ENCODE measurements at places on chromosomes 13 and 19.
A peak's percentile ranks its signal among the peaks of the same experiment; 100 is the strongest.

DNA sequence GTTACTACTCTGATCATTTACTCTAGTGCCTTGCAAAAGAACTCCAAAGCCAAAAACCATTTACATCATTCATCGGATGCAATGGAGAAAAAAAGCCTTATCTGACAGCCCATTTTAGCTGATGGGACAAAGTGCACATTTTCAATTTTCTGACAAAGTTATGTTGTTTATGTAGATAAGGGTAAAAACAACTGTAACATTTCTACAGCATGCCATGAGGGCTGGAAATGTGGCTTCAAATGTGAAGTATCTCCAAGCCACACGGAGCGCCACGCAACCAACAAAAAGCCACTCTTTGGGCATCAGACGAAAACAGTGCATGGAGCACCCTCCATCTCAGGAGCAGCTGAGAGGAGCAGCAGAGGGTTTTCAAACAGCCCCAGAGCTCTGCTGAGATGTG lies 364.6 kb upstream of the ZNF507 start:
- no peak for DNase-seq

DNA sequence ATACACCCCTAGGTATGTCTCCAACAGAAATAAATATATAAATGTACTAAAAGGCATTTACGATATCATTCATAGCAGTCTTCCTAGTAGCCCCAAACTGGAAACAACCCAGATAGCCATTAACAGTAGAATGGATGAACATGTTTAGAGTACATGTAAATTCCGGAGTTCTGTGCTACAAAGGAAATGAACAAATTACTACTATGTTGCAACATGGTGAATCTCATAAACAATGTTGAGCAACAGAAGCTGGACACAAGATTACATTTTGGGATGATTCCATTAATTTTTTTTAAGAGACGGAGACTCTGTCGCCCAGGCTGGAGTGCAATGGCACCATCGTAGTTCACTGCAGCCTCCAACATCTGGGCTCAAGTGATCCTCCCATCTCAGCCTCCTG lies 5.9 kb upstream of the SLC7A10 start:
- DNase-seq = no peak

GRCh38 chr13:44072536-44072935 lies 192.8 kb downstream of the LACC1 start:
- no peak for DNase-seq

DNA sequence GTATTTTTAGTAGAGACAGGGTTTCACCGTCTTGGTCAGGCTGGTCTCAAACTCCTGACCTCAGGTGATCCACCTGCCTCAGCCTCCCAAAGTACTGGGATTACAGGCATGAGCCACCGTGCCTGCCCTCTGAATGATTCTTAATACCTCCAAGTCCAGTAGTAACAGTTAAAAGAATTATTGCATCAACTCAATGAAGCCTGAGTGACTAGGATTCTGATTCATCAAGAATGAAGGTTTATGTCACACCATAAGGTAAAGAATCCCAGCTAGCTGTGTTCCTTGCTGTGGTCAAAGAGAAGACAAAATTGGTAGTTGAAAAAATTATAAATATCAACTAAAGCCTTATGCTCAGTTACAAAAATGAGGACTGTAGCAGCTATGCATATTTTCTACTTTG lies 81.2 kb upstream of the ABCC4 start:
- DNase-seq = no peak

DNA sequence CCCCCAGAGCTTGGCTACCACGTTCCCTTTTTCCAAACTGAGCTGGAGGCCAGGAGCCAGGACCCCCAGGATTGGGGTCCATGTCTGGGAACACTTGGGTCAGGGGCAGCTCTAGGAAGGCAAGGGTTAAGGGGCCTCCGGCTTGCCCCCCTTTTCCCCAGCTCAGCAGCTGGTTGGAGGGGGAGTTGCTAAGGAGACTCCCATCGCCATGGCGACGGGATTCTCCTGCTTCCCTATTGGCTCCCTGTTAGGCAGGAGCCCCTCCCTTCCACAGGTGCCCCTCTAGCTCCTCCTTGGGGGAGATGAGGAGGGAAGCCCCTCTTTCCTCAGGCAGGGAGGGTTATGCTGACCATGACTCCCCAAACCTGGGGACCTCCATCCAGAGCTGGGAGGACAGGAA lies 33.9 kb downstream of the PDE4A start:
- no peak for DNase-seq

- DNase-seq = no peak
These were observed 1228.0 kb downstream of the DIAPH3 start for GRCh38 chr13:58935689-58936088.

DNA sequence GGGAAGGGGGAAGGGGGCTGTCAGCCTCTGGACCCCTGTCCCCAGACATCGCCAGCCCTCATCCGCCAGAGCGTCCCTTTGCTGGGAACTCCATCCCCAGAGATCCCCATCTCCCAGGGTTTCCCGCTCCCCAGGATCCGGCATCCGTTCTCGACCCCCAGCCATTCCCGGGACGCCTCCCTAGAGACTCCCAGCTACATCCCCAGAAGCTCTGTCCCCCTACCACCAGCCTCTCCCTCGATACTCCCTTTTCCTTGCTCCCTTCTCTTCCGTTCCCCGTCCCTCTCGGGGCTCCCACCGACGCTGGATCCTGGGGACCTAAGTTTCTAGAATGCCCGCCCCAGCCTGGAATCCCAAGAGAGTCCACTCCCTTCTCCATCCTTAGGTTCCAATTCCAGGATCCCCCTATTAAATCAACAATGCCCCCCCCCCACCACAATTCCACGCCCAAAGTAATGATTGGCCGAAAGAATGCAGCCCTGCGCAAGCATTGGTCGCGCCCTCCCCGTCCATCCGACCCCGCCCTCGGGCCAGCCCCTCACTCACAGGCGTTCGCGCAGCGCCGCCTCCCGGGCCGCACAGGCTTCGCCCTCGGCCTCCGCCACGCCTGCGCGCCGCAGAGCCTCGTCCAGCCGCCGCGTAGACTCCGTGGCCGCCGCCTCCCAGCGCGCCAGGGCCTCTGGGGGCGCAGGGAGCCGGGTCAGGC lies 3.2 kb downstream of the CCDC194 start:
- DNase-seq = peak; percentile 91

DNA sequence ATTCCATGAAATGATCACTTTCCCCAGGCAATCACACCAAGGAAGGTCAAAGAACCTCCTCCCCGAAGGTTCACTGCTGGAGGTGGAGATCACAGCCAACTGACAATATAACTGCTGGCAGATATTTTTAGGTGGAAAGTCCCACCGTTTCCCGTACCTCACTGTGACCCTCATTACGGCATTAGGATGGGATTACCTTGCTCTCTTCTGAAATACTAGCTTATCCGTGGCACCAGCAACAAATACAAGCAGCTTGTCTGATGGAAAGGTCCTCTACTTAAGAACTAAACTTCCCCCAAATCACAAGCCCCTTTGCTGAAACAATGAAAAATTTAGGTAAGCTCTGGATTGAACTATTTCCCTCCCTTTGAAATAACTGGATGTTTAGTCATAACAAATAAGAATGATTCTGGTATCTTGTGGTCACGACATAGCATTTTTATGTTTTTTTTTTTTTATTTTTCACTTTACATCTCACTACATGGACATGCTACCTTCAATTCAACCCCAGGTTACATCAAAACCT lies 178.9 kb downstream of the COL4A1 start:
- no peak for DNase-seq

GRCh38 chr13:41835871-41836270 lies 125.0 kb downstream of the VWA8 start:
- DNase-seq = no peak

DNA sequence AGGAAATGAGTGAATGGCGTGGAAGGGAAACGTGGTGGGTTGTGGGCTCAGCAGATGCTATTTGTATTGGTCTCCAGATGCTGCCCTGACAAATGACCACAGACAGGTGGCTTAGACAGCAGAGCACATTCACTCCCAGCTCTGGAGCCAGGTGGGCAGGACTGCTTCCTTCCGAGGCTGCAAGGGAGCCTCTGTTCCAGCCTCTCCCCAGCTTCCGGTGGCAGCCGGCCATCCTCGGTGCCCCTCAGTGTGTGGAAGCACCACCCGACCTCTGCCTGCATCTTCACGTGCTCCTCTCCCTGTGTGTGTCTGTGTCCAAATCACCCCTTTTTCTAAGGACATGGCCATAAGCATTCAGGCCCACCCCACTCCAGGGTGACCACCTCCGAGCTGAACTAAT lies 105.1 kb downstream of the SOX1 start:
- no peak for DNase-seq

DNA sequence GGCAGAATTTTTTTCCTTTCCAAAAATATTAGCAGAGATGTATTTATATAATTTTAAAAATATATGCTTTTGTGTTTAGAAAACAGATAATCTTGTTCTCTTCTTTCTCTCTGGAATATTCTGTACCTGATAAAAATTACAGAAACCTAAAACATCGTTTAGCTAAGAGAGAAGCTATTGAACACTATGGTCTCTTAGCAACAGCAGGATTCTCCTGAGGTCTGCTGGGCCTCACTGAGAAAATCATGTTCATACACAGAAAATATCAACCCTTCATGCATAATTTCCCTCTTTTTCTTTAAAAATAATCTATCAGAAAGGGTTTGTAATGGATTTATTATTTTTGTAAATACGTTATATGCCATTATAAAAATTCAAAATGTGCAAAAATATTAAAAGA lies 242.2 kb downstream of the DCLK1 start:
- no peak for DNase-seq

DNA sequence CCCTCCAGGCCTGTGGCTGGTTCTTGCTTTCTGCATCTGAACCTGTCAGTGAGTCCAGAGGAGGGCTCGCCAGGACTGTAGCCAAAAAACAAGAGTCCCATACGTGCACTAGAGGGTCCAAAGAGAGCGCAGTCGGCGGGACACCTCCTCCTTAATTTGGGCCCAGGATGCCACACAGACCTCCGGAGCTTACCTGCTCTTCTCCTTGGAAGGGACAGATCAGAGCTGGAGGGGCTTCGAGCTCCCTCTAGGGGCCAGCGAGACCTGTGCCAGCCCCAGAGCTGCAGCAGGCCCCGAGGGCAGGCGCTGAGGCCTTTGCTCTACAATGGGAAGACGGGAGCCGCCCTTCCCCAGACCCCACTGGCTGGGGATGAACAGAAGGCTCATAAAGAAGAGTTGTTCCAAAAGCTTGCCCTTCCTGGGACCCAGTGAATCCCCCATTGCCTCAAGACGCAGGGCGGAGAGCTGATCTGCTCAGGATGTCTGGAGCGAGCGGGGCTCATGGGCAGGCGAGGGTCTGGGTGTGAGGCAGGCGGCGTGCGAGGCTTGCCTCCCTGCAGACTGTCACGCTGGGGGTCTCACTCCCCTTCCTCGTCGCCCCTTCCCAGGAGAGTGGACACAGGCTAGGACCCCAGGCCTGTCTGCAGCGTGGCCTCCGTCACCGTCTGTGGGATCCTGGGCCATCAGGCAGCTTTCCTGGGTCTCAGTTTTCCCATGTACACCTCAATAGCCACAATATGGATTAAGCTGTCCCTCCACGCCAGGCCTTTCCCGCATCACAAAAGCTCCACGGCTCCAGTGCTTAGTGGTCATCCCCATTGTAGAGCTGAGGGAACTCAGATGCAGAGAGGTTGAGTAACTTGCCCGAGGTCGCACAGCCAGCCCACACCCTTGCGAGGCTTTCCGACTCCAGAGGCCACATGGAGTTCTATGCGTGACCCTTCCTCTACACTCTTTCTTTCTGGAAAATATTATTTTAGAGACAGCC lies 46.9 kb upstream of the VSTM2B start:
- DNase-seq = peak; percentile 9

DNA sequence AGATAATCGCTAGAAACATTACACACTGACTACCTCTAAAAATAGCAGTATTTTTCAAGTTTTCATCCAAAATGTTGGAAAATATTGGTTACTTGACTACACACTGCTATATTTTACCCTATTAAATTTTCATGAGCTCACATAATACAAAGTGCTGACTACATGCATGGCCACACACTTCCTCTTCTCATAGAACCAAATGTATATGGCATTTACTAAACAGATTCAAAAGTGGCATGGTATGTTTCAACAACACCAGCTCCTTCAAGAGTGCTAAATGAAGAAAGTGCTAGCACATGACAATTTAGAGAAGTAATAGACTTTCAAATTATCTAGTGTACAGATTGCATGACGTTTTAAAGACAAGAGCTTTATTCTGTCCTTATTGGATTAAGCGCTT lies 780.4 kb upstream of the SLITRK6 start:
- DNase-seq = no peak

GRCh38 chr19:21508198-21508597 lies 2.8 kb downstream of the ZNF429 start:
- DNase-seq = no peak

DNA sequence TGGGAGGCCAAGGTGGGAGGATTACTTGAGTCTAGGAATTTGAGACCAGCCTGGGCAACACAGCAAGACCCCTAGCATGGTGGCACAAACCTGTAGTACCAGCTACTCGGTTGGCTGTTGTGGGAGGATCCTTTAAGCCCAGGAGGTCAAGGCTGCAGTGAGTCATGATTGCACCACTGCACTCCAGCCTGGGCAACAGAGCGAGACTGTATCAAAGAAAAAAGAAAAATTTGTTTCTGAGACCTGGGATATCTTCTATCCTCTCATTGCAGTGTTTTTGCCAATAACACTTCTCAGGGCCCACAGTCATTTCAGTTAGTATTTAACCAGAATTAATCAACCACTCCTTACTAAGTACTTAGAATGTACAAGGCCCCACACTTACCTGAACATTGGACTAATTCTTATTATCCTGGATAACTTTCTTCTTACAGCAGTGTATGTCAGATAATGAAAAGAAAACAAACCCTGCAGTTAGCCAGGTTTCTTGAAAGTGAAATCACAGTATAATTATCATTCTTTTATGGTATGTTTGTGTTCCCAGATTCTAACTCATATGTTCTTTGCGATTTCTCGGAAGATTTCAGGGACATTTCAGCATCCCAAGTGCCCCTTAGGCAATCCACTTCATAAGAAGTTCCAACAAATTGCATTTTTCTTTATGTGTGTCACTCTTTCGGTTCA lies 75.6 kb upstream of the KLF5 start:
- no peak for DNase-seq

Measured in KBM-7 (cell line).